ENCODE measurements at places on chromosomes 3 and 15.

DNA sequence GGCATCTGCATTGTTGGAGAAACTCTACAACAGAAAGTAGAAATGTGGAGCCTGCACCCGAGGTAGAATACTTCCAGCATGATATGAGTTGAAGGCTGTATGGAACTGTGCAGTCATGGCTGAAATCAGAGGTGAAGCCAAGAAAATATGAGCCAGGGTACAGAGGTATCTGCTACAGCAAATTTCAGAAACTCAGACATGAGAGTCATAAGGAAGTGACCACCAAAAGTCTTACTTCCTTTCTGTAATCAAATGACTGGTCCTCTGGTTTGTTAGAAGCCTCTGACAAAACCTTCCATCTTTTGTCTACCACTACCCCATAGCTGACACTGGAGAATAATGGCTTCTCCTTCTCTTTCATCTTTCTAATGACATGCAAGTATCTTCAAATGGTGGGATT lies 159.4 kb downstream of the TMEM108 start:
- DNase-seq, result no peak

GRCh38 chr3:134667406-134667805 lies 16.6 kb upstream of the KY start:
- DNase-seq, result no peak

GRCh38 chr3:31748933-31749295 lies 216.2 kb downstream of the STT3B start:
- no peak for DNase-seq

DNA sequence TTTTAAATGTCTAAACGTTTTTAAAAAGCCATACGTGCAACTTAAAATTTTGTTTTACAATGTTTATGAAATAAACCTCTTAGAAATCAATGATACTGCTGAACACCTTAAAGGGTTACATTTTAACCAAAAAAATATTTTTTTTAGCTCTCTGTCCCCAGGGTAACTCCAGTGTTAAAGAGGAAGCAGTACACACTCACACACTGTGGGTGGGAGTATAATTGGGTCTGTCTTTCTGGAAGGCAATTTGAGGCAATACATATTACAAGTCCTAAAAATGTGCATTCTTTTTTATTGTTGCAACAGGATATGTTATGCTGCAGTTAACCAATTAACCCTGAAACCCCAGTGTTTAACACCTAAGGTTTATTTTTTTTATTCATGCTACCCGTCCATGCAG lies 34.1 kb downstream of the WHAMM start:
- DNase-seq, result no peak

- no peak for DNase-seq
These were observed 21.0 kb downstream of the LSM3 start for GRCh38 chr3:14199641-14200040.

DNA sequence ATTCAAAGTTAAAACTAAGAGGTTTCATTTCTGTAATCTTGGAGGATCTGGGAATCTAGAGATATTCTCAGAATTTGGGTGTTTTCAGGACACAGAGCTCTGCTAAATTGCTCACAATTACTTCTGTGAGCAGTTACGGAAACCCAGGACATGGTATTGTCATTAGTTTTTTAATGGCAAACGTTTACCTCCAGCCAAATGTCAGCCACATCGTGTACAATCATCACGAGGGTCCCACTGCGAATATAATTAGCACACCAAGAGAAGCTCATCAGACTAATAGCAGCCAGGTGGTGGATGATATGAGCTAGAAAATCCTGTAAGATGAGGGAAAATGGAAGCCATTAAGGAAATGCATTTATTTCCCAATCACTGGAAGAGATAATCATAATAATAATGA lies 56.0 kb downstream of the CERS3 start:
- no peak for DNase-seq

DNA sequence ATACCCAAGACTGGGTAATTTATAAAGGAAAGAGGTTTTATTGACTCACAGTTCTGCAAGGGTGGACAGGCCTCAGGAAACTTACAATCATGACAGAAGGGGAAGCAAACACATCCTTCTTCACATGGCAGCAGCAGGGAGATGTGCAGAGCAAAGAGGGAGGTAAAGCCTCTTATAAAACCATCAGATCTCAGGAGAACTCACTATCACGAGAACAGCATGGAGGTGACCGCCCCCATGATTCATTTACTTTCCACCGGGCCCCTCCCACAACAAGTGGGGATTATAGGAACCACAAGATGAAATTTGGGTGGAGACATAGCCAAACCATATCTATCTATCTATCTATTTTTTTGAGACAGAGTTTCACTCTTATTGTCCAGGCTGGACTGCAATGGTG lies 5.4 kb downstream of the GDPGP1 start:
- DNase-seq, result no peak

All from cardiac muscle cell (in vitro differentiated cells and primary cell).